ENCODE measurements at places on chromosomes 3 and 15. TPM values are rescaled to one million over a fixed set of nuclear protein-coding genes. Genes with fewer than 3 reads are reported as not detected.

DNA sequence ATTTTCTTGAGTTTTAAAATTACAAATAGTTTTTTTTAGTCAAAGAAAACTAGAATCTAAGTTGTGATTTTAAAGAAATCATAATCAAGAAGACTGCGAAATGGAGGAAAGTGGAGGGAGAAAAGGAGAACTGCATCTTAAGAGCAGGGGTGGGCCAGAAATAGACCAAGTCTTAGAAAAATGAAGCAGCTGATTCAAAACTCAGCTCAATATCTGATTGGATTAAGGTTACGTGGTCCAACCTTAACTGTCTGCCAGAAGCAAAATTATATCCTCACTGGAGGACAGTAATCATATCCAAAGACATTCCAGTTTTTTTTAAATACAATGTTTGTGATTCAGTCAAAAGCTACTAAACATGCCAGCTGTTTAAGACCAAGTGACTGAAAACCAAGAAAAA is 41.4 kb downstream of the CHSY1 start:
- H3K4me1 ChIP-seq = peaks cover 5% of the 10 kb centered on the region
- no peak for DNase-seq
- no peaks in the 10 kb centered on the region for H3K27me3 ChIP-seq
- no peak overlapping the region for H3K27ac ChIP-seq
- no peaks in the 10 kb centered on the region for H3K36me3 ChIP-seq

DNA sequence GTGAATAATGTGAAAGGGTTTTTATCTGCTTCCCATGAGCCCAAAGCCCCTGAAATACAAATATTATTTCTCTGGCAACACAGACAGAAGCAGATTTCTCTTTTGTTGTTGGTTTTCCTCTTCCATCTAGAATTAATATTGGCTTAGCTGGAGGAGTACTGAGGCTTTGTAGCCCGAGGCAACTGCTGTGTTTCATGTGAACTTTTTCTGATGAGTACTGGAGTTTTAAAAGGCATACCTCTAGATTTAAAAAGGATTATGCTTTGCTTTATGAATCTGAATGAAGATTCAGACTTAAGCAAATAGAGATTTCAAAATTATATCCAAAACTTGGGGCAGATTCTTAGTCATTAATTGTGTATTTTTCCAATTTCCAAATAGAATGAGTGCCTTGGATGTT is 50.9 kb downstream of the IQCH start:
- no peak overlapping the region for H3K4me3 ChIP-seq
- no peak overlapping the region for H3K27ac ChIP-seq
- no peaks in the 10 kb centered on the region for H3K4me1 ChIP-seq

GRCh38 chr3:66443118-66443803 is 57.6 kb downstream of the LRIG1 start:
- H3K4me3 ChIP-seq = no peak overlapping the region
- no peak overlapping the region for H3K27ac ChIP-seq

DNA sequence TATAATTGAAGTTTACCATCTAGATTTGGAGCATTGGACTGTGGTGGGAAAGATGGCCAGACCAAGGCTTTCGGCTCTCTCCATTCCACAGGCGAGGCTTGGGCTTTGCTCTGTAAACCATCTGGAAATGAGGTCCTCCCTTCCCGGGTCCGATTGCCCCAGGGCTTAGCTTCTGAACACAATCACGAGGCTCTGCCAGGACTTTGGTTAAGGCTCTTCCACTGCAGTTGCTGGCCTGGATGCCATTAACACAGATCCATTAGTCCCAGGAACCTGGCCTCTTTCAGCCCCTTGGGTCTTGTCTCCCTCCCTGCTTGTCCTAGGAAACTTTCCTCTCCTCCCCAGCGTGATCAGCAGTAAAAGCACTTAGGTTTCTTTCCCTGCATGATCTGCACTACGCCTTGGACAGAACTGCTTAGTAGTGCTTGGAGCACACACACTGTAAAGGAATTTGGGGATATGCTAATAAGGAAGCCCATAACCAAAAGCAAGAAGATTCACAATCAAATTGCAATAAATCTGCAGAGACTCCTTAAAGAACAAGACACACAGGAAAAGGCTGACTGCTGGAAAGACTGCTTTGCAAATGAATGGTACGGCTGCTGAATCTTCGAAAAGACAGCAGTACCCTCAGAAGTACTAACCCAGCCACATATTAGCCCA is 154.3 kb downstream of the ECT2 start:
- H3K27me3 ChIP-seq = no peaks in the 10 kb centered on the region
- no peaks in the 10 kb centered on the region for H3K36me3 ChIP-seq
- no peak overlapping the region for H3K27ac ChIP-seq
- no peak overlapping the region for H3K4me3 ChIP-seq

CHL1 gene
- 0.18 TPM for total RNA-seq

TMEM108 gene
- total RNA-seq = not detected

CRABP1 gene
- not detected for total RNA-seq

DNA sequence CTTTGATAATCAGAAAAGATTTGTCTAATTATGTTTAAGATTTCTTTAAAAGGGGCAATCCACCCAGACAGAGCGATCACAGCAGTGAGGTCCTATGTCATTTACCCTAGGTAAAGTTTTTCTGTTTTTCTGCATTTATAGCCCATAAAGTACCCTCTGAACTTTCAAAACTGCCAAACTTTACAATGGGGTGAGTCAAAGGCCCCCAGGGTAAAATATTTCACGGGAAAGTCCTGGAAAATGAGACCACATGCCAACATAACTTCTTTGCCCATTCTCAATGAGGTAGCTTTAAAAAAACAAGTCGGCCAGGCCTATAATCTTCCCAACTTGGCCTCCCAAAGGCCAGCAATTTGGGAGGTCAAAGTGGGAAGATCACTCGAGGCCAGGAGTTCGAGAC is 53.0 kb downstream of the SUCLG2 start:
- H3K27ac ChIP-seq = peak overlapping the region; percentile 23
- H3K36me3 ChIP-seq = no peaks in the 10 kb centered on the region
- H3K4me1 ChIP-seq = peaks cover 55% of the 10 kb centered on the region
- H3K27me3 ChIP-seq = no peaks in the 10 kb centered on the region

C3orf49 gene
- not detected for total RNA-seq

DNA sequence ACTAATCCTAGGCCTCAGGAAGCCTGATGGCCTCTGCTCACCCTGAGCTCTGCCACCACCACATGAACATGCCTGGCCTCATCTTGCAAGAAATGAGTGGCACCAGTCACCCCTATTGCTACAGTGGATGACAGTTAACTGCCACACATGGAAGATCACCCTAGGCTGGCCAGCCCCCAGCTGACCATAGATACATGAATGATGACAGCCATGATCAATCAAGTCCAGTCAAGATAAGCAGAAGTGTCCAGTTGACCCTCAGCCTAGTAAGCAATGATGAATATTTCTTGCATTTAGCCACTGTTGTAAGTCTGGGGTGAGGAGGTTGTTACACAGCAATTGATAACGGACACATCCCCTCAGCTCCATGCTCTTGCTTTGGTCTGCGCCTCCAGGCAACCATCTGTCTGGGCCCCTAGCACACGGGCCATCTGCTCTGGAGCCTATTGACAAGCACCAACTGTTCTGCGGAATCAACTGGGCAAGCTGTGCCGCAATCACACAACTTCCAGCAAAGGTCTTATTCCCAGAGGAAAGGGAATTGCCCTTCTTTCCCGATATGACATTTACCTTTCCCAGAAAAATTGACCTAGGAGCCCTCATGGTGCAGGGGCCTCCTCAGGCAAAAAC is 2.2 kb upstream of the LYZL4 start:
- no peak overlapping the region for H3K27ac ChIP-seq
- DNase-seq = no peak
- no peaks in the 10 kb centered on the region for H3K36me3 ChIP-seq

DNA sequence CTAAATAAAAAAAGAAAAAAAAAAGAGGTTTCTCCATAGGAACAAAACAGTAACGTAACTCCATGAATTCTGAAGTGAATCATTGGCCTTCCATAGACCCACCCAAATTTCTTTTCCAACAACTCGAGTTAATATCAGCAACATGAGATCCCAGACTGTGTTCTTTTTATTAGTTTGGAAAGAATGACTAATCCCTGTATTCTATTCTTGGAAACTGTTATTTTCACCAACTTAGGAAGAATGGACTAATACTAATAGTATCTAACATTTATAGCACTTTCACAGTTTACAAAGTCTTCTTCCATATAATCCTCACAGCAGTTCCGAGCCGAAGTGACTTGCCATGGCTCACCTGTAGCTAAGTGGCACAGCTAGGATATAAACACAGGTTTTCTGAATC is 72.7 kb upstream of the SLC4A7 start:
- no peak overlapping the region for H3K4me3 ChIP-seq
- no peak for DNase-seq
- H3K4me1 ChIP-seq = no peaks in the 10 kb centered on the region
- H3K27ac ChIP-seq = no peak overlapping the region

XIRP1 gene
- not detected for total RNA-seq

PAK2 gene
- 75.2 TPM for total RNA-seq

- H3K4me1 ChIP-seq = no peaks in the 10 kb centered on the region
- DNase-seq = no peak
- H3K27me3 ChIP-seq = no peaks in the 10 kb centered on the region
Observed at GRCh38 chr3:168156479-168156878, 60.8 kb upstream of the GOLIM4 start.

GRCh38 chr3:108394563-108394962 is 98.2 kb downstream of the HHLA2 start:
- H3K27me3 ChIP-seq = peaks cover 3% of the 10 kb centered on the region
- no peak overlapping the region for H3K4me3 ChIP-seq
- H3K4me1 ChIP-seq = peaks cover 6% of the 10 kb centered on the region
- no peak for DNase-seq
- no peak overlapping the region for H3K27ac ChIP-seq
- H3K36me3 ChIP-seq = no peaks in the 10 kb centered on the region

- H3K4me3 ChIP-seq = no peak overlapping the region
- DNase-seq = no peak
- H3K4me1 ChIP-seq = peaks cover 9% of the 10 kb centered on the region
Observed at GRCh38 chr3:111534701-111535100, 7.3 kb upstream of the CD96 start.

DNA sequence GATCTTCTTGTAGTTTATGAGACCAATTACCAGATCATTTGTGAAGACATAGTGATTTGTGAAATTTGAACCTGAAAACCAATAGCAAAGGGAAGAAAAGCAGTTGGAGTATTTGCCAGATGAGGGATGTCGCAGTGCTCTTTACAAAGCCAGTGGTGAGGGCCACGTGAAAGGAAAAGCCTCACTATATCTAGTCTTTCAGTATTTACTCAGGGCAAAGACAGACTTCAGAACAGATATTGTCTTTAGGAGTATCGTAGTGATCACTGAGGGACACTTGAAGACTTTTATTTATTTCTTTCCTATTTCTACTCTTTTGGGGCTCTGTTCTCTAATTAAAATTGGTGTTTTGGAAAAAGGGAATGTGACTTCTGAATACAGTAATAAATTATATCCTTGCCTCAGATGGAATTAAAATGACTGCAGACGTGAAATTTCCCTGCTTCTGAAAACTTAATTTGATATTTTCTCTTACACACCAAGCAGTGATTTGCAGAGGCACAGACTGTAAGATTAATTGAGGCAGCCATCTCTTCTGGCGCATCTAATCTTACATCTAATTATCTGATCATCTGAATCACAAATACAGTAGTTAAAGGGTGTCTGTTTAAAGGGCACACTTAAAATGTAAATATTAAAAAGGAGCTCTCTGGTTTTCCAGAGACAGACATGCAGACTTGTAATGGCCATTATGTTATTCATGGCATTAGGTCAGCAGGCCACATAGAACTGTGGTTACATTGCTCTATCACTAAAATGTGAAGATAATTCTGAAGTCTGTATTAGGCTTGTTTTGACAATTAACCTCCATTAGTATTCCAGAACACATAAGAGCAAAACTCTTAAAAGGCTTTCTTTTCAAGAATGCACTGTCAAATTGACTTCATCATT is 193.0 kb upstream of the GOLIM4 start:
- H3K27ac ChIP-seq = no peak overlapping the region
- H3K27me3 ChIP-seq = no peaks in the 10 kb centered on the region
- no peaks in the 10 kb centered on the region for H3K4me1 ChIP-seq
- H3K36me3 ChIP-seq = no peaks in the 10 kb centered on the region
- DNase-seq = no peak

RCCD1 gene
- 15.8 TPM for total RNA-seq

DNA sequence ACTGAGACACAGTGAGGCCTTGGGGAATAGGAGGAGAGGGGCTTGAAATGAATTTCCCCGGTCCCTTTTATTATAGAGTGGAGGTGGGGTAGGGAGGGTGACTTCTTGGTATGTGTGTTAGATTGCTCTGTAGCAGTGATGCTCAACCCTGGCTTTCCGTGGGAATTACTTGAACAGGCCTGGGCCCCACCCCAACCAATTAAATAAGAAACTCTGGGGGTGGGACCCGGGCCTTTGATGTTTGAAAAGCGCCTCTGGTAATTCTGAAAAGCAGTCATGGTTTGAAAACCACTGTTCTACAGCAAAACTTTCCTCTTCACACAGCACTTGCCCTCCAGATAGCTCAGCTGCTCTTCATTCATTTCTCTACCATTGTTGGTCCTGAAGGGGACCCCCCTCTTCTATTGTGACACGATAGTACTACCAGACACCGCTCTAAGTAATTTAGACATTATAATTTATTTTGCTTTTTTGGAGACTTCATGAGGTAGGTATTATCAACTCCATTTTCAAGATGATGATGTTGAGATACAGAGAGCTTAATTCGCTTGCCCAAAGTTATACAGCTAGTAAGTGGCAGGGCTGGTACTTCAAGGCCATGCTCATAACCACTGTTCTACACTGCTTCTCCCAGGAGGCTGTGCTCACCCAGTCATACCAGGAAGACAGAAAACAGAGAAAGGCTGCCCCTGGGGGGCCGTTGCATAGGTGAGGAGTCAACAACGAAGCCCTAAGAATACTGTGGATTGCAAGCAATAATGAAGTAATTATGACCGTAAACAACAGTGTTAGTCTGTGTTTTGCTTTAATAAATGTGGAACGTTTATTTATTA is 176.2 kb downstream of the PEX5L start:
- no peak overlapping the region for H3K4me3 ChIP-seq
- H3K4me1 ChIP-seq = no peaks in the 10 kb centered on the region
- no peak for DNase-seq
- no peak overlapping the region for H3K27ac ChIP-seq
- no peaks in the 10 kb centered on the region for H3K36me3 ChIP-seq

- H3K4me1 ChIP-seq = no peaks in the 10 kb centered on the region
- no peak overlapping the region for H3K4me3 ChIP-seq
- no peak for DNase-seq
Observed at GRCh38 chr3:12170207-12170606, 11.5 kb upstream of the TIMP4 start.

GRCh38 chr15:45143056-45143455 is 13.3 kb downstream of the DUOX1 start:
- no peak overlapping the region for H3K4me3 ChIP-seq
- no peak for DNase-seq
- no peaks in the 10 kb centered on the region for H3K36me3 ChIP-seq
- H3K27me3 ChIP-seq = no peaks in the 10 kb centered on the region
- no peak overlapping the region for H3K27ac ChIP-seq

DNA sequence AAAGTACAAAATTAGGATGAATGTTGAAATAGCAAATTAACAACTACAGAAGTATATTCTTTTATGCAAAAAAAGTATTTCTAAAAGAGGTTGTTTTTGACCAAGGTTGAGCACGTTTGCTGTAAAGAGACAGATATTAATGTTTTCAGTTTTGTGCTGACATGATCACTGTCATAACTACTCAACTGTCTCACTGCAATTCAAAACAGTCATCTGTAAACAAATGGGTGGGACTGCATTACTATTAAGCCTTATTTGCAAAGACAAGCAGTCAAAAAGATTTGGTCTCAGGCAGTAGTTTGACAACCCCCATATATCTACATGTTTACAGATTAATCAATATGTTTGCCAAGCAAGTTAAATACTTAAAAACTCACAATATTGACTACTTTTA is 109.1 kb upstream of the ZNF385D start:
- DNase-seq = no peak
- H3K36me3 ChIP-seq = no peaks in the 10 kb centered on the region
- H3K4me3 ChIP-seq = no peak overlapping the region
- no peaks in the 10 kb centered on the region for H3K4me1 ChIP-seq

Data from T-cell (primary cell).